Forelimb muscle (tissue), 1 donor: ENCODE measurements at places on chromosomes 2 and 18. TPM values are rescaled to one million over a fixed set of nuclear protein-coding genes. Genes with fewer than 3 reads are reported as not detected.

DNA sequence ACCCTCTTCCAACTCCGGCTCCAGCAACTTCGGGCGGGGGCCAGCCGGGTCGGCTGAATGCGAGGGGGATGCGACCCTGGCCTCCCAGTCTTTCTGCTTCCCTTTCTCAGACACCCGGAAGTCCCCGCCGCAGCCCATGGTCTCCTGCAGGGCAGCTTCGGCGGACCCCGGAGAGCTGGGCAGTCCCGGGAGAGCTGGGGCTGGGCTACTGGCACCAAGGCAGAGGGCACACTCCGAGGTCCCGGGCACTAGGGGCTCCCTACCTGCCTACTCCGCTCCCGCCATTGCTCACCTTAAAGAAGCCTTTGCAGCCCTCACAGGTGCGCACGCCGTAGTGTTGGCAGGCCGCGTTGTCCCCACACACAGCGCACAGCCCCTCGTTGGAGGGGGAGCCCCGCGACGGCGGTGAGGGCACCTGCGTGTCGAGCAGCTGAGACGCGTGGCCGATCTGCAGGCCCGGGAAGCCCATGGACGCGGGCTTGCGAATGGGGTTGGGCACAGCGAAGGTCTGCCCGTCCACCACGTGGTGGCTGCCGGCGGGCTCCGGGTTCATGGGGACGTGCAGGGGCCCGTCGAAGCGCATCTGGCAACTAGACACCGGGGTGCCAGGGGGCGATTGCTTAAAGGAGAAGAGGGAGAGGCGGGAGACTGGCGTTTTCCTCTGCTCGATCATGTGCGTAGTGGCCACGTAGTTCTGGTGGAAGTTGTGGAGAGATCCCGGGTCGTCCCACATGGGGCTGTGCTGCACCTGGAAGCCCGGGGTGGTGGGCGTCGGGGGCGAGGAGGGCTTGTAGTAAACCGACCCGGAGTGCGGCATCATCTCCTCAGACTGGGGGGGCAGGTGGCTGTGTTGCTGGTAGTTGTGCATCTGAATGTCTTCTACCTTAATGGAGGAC, 3.2 kb downstream of the NR4A2 start:
- no peak for DNase-seq

Gene TRIM54
- polyA plus RNA-seq, result 105 TPM

DNA sequence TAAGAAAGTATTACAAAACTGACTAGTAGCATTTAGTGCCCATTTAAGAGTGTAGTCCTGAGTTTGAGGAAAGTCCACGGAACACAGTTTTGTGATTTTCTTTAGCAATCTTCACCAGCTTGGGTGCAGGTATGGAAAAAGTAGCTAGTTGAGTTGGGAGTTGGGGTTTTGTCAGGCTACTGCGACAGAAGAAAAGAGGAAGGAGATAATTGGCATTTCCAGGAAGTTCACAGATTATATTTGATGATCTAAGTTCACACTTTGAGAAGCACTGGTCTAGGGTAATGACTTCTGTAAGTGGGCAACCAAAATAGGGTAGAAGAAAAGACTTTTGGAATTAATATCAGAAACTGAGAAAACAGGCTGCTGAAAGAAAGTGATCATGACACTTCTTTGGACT, 52.1 kb downstream of the VIL1 start:
- no peak for DNase-seq

DNA sequence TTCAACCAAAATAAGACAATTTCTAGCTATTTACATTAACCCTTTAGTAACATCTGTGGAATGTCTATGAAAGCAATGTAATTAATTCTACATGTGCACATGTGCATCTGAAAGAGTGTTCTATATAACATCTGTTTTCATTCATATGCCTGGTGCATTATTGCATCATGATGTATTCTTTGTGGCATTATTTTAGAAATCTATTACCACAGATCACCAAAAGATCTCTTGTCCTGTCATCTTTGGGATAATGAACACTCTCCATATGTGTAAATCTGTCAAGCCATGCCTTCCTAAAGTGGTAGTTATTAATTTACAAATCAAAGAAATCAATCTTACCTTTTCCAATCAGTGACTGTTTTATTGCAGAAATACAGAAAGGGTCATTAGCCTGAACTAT, 86.9 kb downstream of the TRIB2 start:
- DNase-seq, result no peak

Gene TBR1
- not detected for polyA plus RNA-seq

DNA sequence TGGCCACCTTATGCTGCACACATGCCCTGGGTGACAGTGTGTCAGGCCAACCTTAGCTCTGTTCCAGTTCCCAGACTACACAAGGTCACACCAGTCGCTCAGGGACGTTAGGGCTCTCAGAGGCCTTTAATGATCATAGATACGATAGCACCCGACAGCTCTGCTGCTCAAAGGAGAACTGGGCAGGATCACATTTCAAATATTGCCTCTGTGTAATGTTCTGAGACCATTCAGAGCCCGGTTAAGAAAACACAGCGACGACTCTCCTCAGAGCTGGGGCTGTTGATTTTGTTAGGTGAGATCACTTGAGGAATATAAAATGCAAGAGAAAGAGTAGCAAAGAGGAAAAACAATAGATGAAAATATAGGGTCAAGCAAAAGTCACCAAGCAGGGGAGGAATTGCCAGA, 166.6 kb upstream of the TANK start:
- DNase-seq, result no peak

DNA sequence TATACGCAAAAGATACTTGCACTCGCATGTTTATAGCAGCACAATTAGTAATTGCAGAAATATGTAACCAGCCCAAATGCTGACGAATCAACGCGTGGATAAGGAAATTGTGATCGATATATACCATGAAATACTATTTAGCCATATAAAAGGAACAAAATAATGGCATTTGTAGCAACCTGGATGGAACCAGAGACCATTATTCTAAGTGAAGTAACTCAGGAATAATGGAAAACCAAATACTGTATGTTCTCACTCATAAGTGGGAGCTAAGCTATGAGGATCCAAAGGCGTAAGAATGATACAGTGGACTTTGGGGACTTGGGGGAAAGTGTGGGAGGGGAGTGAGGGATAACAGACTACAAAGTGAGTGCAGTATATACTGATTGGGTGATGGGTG, 1008.0 kb upstream of the CRIM1 start:
- no peak for DNase-seq

Gene FN1
- 410 TPM for polyA plus RNA-seq

Gene MSTN
- polyA plus RNA-seq, result 32.8 TPM

Gene TMEM178A
- polyA plus RNA-seq, result 16.3 TPM

GRCh38 chr2:33021542-33022227, 74.9 kb downstream of the LTBP1 start:
- DNase-seq, result no peak

Gene SLC38A11
- 0.20 TPM for polyA plus RNA-seq

DNA sequence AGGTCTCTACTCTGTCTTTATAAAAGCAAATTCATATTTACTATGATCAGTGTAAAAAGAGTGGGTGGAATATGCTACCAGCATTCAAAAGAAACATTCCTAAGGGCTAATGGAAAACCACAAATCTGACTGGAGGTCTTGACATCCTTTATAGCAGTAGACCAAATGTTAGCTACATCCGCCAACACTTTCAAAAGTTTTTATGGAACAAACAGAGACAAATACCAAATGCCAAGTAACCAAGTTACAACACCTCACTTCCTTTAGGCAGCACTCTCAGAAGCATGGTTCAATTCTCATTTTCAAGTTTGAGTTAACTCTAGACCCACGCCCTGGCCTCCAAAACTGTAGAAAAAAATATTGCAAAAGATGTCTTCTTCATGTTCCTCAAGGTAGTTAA, 78.3 kb upstream of the SETBP1 start:
- no peak for DNase-seq
